ENCODE measurements at places on chromosomes 4 and X.

GRCh38 chrX:36898301-36898700 is 109.9 kb upstream of the FAM47C start:
- DNase-seq = no peak

DNA sequence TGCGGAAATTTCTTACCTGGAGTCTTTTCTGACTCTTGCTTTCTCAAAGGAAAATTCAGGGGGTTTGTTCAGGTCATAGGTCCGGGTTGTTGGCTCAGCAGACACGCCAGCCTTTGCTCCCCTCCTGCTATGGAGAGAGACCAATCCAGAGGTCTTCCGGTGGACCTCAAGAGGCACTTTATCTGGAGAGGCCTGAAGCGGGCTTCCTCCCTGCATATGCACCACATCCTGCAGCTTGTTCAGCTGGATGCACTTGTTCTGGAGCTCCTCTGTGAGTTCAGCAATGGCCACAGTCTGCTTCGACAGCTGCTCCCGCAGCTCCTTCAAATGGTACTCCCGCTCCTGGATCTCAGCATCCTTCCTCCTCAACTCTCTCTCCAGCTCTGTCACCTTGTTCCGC is 10.5 kb downstream of the PRKG2 start:
- no peak for DNase-seq

- no peak for DNase-seq
Measured at GRCh38 chr4:8904041-8904501, 32.4 kb upstream of the HMX1 start.

- DNase-seq = no peak
Measured at GRCh38 chrX:13599491-13599890, 30.1 kb downstream of the EGFL6 start.

- DNase-seq = no peak
Measured at GRCh38 chrX:11750046-11750445, 8.0 kb upstream of the MSL3 start.

DNA sequence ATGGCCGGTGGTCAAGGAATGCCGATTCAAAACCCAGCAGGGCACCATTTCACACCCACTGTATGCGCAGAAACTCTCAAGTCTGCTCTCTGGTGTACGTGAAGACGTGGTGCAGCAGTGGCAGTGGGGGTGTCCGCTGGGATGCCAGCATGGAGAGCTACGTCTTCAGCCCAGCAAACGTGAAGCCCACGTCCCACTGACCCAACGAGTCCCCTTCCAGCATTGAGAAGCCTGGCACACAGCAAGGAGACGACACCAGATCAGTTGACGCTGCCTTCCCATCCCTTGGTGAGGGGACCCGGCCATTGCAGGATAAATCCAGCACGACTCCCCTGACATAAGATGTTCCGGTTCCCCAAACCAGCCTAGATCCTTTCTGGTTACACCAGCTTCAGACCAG is 2.2 kb upstream of the PLXNB3 start:
- no peak for DNase-seq

DNA sequence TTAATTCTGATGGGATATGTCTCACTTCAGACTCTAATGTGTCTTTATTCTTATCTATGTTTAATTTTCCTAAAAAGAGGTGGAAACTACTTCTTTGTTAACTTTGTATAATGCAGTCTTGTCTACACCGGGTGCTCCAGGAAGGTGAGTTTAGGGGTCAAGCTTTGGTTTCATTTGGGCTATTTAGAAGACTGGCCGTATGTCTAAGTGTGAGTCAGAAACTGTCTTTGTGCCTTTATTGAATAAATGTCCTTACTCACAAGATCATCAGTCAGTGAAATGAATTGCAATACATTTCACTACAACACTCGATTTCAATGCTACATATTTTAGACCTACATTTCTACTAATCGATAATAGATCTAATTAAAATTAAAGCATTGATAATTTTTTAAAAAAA is 56.2 kb downstream of the PROM1 start:
- DNase-seq = no peak

DNA sequence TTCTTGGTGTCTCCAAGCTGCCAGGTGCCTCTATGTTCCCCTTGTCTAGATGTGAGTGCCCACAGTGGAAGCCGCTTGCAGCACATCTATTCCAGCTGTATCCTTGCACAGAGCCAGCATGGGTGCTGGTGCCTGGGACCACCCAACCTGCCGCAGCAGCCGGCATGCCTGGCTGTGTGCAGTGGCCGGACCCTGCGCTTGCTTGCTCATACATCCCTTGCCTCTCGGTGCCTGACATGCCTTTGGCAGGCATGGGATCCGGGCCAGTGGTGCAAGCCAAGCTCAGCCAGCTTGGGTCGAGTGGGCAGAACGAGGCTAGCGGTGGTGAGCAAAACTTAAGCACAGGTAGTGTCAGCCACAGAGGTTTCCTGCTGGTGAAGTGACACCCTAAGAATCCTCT is 355.1 kb downstream of the TLL1 start:
- DNase-seq = no peak

DNA sequence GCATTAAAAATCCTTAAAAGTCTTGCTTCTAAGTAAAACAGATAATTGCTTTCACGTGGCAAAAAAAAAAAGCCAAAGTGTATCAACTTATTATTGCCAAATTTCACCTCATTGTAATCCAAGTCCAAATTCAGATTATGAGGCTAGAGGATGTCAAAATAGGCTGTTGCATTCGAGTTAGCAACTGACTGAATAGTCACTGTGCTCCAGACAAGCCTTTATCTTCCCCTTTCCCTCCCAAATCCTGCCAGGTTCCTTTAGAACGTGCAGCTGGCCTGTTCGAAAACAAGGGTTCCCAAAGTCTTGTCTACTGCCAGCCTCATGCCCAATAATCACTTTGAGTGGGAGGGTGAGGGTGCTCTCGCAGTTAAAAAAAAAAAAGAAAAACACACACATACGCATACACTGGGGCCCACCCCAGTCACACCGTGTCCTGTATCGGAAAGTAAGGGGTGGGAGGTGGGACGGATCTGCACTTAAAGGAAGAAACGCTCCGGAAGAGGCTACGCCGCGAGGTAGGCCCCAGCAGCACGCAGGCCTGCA is 603 bp downstream of the MAD2L1 start:
- no peak for DNase-seq

- DNase-seq = no peak
Measured at GRCh38 chr4:116561768-116562167, 523.6 kb downstream of the TRAM1L1 start.

DNA sequence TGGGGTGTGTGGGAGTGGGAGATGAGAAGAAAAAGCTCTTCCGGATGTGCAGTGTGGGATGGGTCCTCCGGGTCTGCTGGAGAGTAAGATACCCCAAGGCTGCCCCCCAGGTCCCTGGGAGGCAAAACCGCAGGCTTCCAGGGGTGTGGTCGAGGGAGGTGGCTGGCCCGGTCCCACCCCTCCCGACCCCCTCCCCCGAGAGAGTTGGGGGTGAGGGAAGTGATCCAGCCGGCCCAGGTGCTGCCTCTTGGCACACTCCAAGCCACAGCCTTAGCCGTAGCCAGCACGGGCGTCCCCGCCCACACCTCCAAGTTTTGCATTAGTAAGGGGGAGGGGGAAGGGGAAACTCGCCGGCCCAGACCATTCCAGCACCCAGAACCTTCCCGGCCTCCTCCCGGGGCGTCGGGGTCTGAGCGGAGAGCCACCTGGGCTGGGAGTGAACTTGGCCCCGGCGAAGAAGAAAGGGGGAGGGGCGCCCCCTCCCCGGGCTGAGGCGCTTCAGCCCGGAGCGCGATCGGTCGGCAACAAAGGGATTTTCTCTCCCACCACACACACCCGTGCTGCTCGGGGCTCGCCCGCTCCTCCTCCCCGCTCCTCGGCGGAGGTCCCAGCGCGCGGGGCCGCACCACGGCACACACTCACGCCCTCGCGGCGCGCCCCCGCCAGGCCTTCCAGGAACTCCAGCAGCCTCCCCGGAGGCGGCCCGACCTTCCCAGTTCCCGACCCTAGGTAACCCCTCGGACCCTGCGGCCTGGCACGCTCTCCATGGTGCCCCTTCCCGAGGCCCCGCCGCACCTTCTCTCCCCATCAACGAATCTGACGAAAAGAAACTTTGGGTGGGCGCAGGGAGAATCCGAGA is 14.4 kb downstream of the BCOR start:
- no peak for DNase-seq

DNA sequence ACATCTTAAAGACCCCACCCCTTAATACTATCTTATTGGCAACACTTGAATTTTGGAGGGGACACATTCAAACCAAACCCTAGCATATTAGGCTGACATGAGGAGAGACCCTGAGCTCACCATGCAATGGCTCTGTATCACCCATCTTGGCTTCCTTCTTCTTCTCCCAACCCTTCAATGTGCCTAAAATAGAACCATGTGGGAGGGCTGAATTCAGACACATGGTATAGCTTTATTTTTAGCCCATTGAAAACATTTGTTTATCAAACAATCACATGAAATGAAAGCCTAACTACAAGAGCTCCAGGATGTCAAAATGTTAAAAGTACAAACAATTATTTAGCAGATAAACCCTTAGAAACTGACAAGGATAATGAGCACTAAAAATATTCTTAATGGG is 81.6 kb downstream of the RASL11B start:
- no peak for DNase-seq

GRCh38 chr4:176123710-176124407 is 58.2 kb downstream of the WDR17 start:
- no peak for DNase-seq

GRCh38 chr4:1670279-1670678 is 13.8 kb downstream of the FAM53A start:
- no peak for DNase-seq

- no peak for DNase-seq
Measured at GRCh38 chrX:46506076-46506475, 39.1 kb downstream of the ZNF674 start.

DNA sequence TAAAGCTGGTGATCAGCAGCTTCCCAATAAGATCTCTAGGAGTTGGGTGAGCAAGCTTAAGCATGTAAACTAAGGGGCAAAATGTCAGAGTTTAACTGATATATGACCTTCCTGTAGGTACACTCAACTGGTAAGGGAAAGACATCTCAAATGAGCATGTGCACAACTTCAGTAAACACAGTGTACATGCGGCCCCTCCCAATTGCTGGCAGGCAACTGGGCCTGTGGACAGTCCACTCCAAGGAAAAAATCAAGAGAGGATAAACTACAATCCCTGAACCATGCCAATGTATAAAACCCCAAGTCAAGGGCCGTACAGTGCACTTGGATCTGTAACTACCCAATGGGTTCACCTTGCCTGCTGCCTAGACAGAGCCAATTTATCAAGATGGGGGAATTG is 4.9 kb upstream of the NAA11 start:
- no peak for DNase-seq

DNA sequence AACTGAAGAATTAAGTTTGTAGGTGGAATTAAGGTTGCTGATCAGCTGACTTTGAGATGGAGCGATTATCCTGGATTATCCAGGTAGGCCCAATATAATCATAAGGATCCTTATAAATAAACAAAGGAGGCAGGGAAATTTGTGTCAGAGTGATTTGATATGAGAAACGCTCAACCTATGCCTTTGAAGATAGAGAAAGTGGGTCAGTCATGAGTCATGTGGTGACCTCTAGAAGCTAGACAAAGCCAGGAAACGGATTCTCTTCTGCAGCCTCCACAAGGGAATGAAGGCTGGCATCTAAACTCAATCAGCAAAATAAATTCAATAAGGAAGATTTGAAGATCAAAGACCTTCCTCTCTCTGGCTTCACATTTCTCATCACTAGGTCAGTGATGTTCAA is 41.5 kb upstream of the SMIM10 start:
- DNase-seq = no peak

DNA sequence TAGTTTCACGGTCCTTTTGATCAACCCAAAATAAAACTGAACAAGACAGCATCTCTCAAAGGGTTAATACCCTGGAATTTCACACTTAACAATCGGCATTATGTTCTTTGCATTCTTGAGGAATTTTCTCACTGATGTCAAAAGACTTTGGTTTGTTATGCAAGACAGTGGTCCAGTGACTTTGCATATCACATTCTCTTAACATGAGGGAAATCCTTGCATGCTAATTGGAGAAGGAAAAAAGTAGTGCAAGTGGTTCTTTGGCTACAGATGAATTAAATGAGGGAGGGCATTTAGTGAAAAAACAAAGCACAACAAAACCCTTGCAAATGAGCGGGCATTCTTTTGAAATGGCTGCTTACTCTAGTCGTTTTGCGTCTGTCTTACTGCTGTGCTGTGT is 105.1 kb upstream of the LIMCH1 start:
- no peak for DNase-seq
